ENCODE measurements at places on chromosomes 6 and 20.
A peak's percentile ranks its signal among the peaks of the same experiment; 100 is the strongest.

DNA sequence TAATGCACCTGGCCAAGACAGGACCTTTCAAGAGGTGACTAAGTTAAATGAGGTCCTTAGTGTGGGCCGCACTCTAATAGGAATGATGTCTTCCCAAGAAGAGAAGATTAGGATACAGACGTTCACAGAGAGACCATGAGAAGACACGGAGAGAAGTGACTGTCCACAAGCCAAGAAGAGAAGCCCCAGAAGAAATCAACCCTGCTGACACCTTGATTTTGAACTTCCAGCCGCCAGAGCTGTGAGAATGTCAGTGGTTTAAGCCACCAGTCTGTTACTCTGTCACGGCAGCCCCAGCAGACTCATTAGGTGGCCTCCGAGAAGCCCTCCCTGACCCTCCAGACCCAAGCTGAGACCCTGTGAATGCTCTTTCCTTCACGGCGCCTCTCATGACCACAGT lies 29.5 kb downstream of the NOL4L start:
- no peak for DNase-seq

- DNase-seq, result no peak
Measured at GRCh38 chr6:167285077-167285770, 5.9 kb upstream of the UNC93A start.

DNA sequence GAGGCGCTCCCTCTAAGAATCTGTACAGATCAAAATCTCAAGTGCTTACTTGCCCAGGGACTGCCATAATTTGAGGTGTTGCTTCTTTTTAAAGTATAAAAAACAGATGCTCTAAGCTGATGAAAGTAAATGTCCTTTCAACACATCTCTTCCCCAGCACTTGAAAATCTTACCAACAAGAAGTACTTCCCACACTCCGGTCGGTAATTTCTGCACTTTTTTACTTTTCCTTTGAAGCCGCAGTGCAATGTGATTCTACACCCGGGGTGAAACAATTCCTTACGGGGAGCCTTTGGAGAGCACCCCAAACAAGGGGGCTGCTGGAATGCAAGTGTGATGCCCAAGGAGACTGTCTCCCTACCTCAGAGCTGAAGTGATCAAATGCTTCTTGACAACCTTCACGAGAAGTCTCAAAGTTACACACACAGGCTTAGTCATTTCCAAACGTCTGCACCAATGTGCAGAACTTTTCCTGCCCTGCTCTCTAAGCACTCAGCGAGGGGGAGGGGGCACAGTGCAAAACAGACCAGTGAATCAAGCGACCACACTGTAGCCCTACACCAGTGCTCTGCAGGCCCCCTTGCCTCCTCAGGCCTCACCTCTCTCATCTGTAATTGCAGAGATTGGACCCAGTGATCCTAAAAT lies 56.7 kb downstream of the ATXN1 start:
- DNase-seq, result no peak

GRCh38 chr6:63307581-63308246 lies 12.1 kb downstream of the LGSN start:
- DNase-seq, result no peak

DNA sequence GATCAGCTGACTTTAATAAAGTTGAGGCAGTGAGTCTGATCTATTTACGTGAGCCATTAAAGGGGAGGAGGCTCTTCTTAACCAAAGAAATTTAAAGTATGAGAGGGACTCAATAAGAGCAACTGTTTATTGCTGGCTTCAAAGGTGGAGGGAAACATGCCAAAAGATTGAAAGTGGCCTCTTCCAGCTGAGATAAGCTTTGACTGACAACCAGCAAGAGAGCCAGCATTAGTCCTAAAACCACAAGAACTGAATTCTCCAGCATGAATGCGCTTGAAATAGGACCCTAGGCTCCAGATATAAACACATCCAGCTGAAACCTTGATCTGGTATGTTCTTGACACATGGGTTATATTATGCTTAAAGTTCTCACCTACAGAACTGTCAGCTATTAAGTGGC lies 123.1 kb upstream of the GJE1 start:
- DNase-seq, result no peak

DNA sequence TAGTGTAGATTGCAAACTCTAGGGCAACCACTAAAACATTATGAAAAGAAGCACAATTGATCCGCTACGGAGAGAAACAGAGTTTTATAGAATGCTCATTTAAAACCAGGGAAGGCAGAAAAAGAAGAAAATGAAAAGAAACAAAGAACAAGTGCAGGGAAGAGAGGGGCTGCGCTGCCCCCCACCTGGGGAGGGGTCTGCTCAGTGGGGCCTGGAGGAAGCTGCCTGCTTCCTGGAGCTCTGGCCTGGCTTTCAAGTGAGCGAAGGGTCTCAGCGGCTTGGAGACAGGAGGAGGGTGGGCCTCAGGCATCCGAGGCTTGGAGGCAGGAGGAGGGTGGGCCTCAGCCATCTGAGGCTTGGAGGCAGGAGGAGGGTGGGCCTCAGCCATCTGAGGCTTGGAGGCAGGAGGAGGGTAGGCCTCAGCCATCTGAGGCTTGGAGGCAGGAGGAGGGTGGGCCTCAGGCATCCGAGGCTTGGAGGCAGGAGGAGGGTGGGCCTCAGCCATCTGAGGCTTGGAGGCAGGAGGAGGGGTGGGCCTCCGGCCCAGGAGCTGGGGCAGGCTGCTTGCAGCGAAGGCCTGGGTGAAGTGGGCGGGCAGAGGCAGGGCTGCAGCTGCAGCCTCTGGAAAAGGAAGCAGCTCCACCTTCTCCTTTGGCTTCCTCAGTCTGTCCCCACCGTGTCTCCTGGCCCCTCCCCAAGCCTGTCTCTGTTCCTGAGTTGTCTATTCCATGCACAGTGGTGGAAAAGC lies 406.3 kb downstream of the TAF4 start:
- no peak for DNase-seq

DNA sequence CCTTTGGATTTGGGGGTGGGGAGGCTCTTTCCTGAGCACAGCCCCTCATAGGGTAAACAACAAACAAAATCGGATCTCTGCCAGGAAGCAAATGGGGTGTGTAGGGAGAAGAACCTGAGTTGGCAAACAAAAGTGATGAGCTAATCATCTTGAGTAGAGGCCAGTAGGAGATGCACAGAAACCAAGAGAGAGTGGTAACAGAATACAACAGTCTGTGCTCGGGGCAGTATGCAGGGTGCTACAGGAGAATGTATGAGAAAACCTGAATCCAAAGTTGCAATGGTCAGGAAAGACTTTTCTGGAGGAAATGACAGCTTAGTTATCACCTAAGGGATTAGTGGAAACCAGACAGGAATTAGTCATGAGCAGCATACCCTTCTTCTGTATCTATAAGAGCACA lies 177.8 kb downstream of the CDKAL1 start:
- no peak for DNase-seq

- DNase-seq, result peak; percentile 75
Measured at GRCh38 chr6:42783177-42783875, 1.5 kb downstream of the BICRAL start.

DNA sequence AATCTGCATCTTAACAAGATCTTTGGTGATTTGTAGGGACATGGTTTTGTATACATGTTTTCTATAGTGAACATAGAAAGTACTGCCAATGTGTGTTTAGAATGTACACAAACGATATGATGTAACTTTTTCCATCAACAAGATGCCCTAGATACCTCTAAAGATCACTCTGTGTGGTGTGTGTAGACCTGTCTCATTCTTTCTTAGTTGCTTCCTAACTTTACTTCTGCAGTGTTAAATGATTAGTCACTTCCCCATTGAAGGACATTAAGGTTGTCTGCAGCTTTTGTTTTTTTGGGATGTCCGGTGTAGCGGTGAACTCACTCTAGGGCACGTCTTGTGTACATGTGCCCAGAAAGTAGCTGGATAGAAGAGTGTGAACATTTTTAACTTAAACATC lies 35.9 kb downstream of the CDYL start:
- no peak for DNase-seq

- DNase-seq, result no peak
Measured at GRCh38 chr6:170545405-170545804, 7.7 kb downstream of the PSMB1 start.

GRCh38 chr6:43299338-43300293 lies 1.6 kb downstream of the SLC22A7 start:
- no peak for DNase-seq

GRCh38 chr20:50731930-50732690 lies 730 bp downstream of the PARD6B start:
- DNase-seq, result no peak

GRCh38 chr6:42846505-42846904 lies 32.9 kb upstream of the RPL7L1 start:
- DNase-seq, result no peak

DNA sequence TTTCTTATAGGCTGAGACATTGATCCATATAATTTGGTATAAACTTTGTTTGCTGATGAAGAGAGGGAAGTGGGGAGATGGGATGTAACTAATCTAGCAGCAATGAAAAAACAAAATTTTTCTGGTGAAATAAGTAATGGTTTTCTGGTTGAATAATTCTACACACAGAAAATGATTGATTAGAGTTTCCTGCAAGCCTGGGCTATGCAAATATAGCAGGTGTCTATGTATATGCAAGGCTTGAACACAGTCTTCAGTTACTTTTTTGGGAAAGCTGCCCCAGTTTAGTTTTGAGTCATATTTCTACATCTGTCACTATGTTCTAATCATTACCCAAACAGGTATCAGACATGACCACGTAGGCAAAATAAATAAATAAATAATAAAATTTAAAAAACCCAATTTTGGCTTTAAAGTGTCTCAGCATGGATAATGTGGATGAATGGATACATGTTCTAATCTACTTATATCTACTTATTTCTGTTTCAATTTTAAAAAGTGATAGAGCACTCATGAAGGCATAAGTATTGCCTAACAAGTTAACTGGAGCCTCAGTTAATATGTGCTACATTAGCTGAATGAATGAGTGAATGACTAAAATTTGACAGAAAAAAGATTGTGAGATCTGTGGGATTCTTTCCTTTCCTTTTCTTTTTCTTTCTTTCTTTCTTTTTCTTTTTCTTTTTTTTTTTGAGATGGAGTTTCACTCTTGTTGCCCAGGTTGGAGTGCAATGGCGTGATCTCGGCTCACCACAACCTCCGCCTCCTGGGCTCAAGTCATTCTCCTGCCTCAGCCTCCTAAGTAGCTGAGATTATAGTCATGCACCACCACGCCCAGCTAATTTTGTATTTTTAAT lies 37.2 kb upstream of the TFB1M start:
- DNase-seq, result no peak

DNA sequence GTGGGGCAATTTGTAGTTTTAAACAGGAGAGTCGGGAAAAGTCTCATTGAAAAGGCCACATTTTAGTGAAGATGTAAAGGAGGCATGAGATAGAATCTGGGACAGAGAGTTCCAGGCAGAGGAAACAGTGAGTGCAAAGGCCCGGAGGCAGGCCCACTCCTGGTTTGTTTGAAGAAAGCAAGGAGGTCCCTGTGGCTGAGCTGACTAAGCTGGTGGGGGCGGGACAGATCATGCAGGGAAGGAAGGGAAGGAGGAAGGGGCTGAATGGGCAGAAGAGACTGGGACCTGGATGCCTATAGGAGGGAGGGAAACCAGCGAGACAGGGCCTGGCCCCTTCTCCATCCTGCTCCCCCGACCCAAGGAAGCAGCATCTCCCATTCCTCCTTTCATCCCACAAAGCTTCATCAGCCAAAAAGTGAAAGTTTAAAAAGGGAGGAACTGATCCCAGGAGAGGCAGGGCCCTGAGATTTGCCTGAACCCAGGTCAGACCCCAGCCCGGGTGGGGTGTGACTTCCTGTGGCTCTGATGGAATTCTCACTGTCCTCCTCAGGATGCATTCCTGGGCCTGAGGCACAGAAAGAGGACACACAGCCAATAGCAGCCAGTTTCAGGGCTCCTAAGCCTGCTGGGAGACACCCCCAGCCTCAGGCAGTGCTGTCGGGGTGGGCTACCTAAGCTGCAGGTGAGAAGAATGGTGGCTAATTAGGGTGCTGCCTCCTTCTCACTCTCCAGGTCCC lies 54.2 kb upstream of the SIRPA start:
- DNase-seq, result no peak

- no peak for DNase-seq
Measured at GRCh38 chr20:34871966-34872621, 562 bp downstream of the GGT7 start.

DNA sequence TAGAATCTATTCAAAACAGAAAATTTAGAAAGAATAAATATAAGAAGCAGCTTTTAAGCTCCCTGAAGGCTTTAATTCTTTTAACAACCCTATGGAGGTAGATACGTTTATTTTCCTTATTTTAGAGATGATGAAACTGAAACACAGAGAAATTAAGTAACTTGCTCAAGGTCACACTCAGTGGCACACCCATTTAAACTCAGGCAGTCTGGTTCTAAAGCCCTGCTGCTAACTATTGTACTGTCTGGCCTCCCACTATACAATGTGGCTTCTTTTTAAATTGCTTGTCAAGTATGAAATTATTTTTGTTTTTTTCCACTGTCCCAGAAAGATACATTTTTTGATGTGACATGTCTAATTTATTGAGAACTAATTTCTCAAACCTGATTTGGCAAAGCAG lies 55.7 kb downstream of the FAM217A start:
- DNase-seq, result no peak

GRCh38 chr6:7108196-7108963 lies 619 bp downstream of the RREB1 start:
- DNase-seq, result peak; percentile 31

DNA sequence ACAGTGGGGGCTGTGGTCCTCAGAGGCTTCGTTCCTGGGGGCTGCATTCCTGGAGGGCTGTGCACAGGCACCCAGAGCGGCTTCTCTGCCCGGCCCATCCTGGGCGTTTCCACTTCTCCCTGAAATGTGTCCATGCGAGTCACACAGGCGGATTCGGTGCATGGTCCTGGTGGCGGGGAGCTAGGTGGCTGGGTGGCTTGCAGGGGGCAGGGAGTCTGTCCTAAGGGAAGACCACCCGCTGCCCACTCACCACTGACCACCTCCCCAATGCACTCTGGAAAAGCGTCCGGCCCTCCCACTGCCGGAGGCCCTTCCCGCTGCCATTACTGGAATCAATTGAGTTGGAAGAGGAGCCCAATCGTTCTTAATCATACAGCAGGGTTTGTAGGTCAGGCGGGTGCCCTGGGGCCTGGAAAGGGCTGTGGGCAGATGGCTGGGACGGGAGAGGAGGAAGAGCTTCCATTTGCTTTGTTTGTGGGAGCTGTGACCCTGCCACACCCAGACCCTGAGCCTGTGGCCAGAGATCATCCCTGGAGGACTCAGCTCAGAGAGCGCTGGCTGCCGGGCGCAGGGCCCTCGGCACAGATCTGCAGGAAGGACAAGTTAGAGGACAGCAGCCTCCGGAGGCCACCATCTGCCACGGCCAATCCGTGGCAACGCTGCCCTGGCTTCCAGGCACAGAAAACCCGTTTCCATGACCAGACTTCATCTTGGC lies 6.4 kb downstream of the CHRNA4 start:
- DNase-seq, result no peak

DNA sequence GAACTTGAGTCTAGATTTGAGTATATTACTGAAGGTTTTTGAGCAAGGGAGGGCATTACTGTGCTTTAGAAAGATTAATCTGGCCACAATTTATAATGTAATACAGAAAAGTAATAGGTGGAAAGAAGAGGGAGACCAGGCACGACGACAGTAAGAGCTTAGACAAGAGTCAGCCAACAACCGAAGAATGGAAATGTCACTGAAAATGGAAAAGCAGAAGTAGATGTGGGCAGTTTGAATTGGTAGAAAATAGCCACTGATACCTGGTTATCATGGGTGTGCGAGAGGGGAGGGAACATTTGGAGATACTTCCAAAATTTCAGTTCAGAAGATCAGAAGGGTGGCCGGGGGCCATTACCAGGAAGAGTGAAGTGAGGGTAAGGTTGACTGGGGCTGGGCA lies 339.1 kb downstream of the UTRN start:
- no peak for DNase-seq

GRCh38 chr6:13165502-13166172 lies 162.7 kb downstream of the TBC1D7 start:
- no peak for DNase-seq

GRCh38 chr20:6562111-6562510 lies 205.4 kb upstream of the BMP2 start:
- DNase-seq, result no peak

All from T-helper 9 cell (primary cell).